ENCODE measurements at places on chromosomes 3 and 15.

DNA sequence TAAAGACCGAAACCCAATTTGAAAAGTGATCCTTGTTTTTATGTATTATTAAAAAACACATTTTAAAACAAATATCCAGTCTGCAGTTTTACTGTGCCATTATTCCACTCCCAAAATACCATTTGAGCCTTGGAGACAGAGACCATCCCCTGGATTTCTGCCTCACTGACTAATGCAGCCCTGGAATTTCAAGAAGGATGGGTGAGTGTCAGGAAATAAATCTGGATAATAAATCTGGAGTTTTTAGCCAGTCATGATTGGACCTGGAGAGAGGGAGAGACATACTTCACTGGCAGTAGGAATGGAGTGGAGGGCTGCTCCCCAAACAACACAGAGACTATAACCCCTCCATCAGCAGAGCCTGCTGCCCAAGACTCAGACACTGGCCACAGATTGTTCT is 123.3 kb downstream of the MYLK start:
- peak; percentile 22 for DNase-seq

DNA sequence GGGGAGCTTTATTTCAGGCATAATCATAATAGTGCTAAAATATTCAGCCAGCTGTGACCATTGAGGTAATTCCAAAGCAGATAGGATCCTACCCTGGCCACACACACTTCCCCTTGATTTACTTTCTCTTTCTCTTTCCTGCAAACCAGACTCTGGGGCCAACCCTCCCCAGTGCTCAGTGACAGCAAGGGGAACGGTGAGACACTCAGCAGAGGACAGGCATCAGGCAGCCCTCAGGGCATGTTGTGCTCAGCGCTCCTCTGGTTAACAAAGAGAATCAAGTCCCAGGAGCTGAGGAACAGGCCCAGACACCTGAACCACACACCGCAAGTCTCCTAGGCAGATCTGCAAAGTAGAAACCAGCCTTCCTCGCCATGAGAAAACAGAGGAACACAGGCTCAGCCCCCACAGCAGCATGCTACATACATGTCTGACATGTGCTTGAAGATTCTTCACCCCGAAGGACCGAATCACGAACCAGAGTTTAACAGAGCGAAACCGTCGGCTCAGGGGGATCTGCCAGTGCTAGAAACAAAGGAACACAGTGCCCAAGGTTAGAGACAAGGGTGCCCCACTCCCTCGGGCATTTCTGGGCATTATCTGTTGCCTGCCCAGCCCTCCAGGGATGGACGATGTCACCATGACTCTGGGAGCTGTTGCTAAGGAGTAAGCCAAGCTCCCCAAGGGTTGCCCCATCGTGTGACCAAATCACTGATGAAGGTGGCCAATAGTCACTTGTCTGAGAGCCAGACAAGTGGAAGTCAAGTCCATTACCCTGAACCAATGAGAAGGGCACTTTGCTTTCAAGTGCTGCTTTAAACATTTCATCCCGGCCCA is 17.5 kb downstream of the HDC start:
- DNase-seq: no peak

DNA sequence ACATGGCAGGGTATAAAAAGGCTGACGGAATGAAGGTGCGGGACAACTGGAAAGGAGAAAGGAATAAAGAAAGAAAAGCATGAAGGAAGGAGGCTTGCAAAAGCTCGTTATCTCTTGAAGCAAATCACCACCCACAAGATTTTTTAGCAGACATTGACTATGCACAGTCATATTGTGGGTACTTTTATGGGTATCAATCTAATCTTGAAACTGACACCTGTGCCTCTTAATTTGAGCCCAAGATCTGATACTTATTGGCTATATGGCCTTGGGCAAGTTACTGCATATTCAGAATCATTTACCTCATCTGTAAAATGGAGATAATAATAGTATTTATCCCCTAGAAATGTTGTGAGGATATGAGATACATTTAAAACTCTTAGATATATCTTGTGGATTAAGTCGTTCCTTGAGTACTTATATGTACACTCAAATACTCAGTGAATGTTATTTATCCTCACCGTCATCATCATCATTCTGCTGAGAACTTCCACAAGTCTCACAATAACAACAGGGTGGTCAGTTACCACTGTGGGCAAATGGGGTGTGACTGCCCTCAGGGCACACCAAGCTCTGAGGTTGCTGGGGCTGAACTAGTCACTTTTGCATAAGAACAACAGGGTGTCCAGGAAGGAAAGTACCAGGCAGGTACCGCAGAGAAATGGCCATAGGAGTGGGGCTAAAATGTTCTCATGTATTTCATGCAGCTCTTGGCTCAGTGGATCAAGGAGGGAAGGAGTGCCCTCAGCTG is 266.1 kb downstream of the SLC9A9 start:
- no peak for DNase-seq

- DNase-seq: no peak
Observed at GRCh38 chr3:18127859-18128681, 297.1 kb downstream of the SATB1 start.

DNA sequence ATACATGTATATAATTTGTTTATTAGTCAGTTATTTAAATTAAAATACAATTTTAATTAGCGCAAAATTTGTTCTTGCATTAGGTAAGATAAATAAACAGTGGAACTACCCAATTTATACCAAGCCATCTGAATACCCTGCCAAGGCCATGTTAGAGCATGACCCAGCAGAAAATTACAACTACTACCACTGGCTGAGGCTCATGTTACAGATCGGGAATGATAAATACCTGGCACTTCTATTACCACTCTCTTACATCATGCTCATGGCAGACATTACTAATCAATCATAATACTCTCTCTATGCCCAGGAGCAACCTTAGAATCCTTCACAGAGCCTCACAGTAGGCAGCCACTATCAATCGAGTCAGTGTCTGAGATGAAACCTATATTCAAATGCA is 21.2 kb upstream of the LMOD3 start:
- no peak for DNase-seq

DNA sequence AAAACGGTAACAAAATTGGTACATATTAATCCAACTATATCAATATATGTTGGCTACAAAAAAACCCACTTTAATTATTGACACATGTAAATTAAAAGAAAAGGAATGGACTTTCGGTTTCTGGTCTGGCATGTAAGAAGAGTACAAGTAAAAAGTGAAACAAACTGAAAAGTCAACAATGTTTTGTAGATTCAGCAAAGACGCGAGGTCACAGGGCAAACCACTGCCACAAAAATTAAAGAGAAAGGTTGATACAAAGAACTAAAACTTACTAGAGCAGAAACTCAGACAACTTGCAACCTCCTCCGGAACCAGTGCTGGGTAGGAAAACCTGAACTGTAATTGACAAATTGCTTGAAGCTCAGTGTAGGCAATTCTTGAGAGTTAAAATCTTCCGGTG is 110.6 kb upstream of the ARPP21 start:
- DNase-seq: no peak

GRCh38 chr3:137709011-137709601 is 55.0 kb upstream of the SOX14 start:
- DNase-seq: peak; percentile 35

GRCh38 chr3:119362010-119362409 is 67.8 kb downstream of the ARHGAP31 start:
- DNase-seq: no peak

GRCh38 chr3:187878772-187879518 is 133.7 kb upstream of the BCL6 start:
- peak; percentile 36 for DNase-seq

GRCh38 chr3:152071924-152072323 is 196.8 kb upstream of the MBNL1 start:
- DNase-seq: peak; percentile 11

Measured in ACHN (cell line).